ENCODE measurements at places on chromosomes 16 and 17.

GRCh38 chr17:67059372-67059771 is 15.0 kb downstream of the CACNG1 start:
- no peak for DNase-seq

DNA sequence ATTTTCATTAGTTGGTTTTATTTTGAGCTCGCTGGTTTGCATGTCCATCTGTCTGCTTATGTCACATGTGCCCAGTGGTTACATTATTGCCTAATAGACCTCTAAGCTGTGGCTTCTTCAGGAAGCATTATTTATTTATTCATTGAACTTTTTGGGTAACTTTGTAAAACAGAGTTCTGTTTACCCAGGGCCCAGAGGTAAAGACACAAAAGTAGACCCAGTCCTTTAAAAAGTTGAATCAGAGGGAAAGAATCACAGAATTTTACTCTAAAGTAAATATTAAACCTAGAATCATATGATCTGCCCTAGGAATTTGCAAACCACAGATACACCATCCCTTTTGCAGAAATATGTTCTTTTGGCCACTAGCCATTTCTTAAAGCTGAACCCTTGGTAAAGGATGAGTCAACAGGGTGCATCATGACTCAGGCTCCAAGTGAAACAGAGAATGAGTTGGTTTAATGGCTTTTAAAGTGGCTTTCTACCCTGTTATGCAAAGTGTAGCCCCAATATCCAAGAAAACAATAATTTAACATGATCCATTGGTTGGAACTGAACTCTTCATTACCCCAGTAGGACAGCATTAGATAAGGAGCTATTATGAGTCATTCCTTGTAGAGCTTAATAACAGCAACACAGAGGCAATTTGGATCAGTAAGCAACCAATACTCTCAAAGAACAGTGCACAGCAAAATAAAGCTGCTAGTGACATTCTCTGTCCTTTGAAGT is 236.3 kb downstream of the KCNJ2 start:
- no peak for DNase-seq

- no peak for DNase-seq
Measured at GRCh38 chr17:80582165-80582564, 37.5 kb downstream of the RPTOR start.

DNA sequence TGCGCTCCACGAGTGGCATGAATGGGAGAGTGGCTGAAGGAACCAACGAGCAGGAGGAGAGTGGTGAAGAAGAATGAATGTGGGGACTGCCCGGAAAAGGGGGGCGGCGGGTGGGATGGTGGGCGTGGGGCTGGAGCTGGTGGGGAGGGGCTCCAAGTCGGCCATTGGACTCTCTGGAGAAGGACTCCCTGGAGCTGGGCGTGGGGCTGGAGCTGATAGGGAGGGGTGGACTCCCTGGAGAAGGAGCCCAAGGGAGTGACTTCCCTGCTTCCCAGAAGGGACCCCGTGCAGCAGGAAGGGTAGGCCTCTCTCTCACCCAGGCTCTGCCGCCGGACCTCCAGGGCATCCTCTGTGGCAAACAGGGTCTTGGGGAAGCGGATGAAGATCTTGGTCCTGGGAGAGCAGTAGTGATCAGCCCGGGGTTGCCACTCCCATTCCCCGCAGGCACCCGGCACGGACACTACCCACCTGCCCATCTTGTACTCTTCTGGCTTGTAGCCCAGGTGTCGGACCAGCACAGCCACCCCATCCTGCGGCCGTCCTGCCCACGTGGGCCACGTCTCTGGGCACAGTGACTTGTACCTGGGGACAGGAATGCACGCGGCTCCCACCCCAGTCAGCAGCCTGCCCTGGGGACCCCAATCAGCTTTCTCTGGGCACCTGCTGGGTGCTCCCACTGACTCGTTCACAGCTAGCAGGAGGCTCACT is 14.9 kb upstream of the CRK start:
- no peak for DNase-seq

DNA sequence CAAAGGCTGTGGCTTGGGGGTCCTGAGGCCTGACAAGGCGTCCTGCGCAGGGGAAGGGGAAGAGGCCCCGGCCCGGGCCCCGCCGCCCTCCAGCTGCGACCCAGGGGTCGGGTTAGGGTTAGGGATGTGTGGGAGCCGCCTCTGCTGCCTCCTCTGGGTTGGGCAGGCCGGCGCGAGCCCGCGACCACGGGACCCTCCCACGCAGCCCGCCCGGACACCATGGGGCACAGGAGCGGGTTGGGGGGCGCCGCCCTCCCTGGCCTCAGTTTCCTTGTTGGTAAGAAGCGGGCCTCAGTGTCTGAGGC is 386 bp downstream of the CIAO3 start:
- no peak for DNase-seq

- no peak for DNase-seq
Measured at GRCh38 chr16:350203-350602, 2.3 kb downstream of the AXIN1 start.

GRCh38 chr17:43018932-43019331 is 3.3 kb downstream of the VAT1 start:
- DNase-seq, result no peak

- no peak for DNase-seq
Measured at GRCh38 chr17:5820721-5821456, 236.6 kb upstream of the NLRP1 start.

GRCh38 chr16:89855986-89856385 is 17.4 kb upstream of the TCF25 start:
- no peak for DNase-seq

- no peak for DNase-seq
Measured at GRCh38 chr17:69733171-69734012, 318.9 kb downstream of the MAP2K6 start.

- DNase-seq, result no peak
Measured at GRCh38 chr17:80372922-80373570, 41.9 kb upstream of the ENDOV start.

DNA sequence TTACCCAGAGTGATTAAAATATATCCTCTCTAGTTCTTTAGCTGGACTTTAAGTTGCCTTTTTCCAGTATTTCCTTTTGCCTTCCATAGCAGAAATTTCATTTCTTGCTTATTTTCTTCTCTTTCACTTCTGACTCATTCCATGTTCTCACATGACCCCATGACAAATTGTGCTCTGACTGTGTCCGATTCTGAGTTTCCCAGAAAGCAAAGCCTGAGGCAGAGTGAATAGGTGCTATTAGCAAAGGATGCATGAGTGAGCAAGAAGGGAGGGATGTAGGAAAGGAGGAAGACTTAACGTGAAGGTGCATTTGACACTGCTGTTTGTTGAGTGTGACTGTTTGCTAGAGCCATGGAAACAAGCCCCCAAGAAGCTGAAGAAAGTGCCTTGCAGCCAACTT is 82.6 kb upstream of the CNTNAP4 start:
- no peak for DNase-seq

DNA sequence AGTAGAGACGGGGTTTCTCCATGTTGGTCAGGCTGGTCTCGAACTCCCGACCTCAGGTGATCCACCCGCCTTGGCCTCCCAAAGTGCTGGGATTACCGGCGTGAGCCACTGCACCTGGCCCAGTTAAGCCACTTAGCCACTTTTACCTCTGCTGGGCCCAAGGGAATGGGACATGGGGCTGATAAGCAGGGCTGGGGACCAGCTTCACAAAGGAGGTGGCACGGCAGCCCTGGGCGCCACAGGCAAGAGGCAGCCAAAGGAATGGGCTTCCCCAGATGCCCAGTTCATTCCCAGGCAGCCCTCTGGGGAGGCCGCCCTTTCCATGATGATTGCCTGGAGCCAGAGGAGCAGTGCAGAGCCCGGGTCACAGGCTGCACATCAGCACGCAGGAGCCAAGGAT is 5.0 kb upstream of the CYB561 start:
- no peak for DNase-seq

GRCh38 chr17:17416007-17416399 is 60.8 kb upstream of the MED9 start:
- DNase-seq, result no peak

DNA sequence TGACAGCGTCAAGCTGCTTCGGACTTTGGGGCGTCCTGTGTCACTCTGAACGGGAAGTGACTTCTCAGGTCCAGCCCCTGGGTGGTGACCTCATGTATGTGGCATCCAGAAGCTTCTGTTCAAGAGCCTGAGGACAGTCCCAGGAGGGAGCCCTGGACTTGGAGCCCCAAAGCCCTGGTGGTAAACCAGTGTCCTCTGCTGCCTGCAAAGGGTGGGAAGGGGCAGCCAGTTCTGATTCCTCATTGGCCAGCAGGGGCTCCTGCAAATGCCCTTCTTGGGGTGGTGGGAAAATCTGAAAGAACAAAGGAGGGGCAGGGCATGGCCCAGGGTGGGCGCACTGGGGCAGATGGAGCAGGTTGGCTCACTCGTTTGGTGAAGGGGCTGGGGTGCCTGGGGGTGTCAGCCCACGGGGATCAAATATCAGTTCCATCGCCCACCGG is 1.6 kb downstream of the OSGIN1 start:
- no peak for DNase-seq

GRCh38 chr16:84661418-84662060 is 13.2 kb downstream of the KLHL36 start:
- DNase-seq, result no peak

DNA sequence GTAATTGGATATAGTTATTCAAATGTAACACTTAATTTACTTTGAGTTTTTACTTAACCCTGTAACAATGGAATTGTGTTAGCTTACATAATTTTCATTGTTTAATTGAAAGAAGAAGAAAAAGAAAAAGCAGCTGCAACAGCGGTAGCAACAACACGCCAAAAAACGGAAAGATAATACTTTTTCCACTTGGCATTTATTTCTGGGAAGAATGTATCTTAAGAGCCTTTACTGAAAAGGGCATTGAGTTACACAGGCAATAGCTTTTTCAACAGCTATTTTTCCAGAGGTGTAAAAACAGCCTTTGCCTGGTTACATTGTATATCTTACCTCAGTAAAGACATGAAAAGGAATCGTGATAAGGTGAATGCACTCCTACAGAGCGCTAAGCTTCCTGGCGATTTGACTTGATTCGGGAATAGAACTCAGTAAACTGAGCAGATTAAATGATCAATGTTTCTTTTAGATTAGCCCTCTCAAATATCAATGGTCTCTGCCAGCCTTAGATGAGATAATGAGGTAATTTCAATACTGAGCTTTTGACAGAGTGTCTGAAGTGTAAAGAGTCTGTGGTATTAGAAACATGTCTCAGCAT is 311.3 kb downstream of the CDH13 start:
- no peak for DNase-seq

All from activated T-cell treated with anti-CD3 and anti-CD28 coated beads for 1 hour (primary cell).